ENCODE measurements at places on chromosomes 2 and 18.
A peak's percentile ranks its signal among the peaks of the same experiment; 100 is the strongest.

DNA sequence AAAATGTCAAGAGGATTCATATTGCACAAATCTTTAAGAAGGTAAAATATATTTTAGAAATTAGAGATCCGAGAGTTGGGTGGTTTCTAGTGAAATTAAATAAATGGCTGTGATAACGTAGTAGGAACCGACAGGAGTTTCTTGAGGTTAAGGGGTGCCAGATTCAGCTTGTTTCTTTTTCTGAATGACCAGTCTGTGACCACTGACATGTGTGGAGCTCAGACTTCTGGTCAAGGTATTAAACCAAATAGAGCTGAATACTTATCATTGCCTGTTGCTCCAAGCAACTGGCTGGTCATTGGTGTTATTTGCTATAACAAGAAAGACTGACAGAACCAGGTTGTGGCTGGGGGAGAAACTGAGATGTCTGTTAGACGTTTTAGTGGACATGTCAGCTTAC, 408.2 kb upstream of the HS6ST1 start:
- no peak for DNase-seq

- DNase-seq: peak; percentile 70
Measured at GRCh38 chr2:202178346-202178958, 59.9 kb downstream of the SUMO1 start.

DNA sequence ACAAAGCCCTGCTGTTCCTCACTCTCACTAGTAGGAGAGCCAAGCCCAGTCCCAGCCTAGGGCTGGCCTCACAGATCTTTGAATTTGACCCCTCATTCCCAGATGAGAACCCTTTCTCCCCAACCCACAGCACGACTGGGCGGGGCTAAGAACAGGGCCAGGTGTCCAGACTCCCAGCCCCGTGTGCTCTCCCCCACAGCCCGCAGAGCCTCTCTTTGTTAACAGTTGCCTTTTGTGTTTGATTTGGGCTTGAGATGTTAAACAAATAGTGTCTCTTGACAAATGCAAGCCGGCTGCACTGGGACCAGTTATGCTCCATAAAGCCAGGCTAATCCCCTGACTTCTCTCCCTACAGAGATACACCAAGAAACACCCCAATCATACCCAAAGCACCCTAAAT, 4.7 kb upstream of the KCNK3 start:
- no peak for DNase-seq

DNA sequence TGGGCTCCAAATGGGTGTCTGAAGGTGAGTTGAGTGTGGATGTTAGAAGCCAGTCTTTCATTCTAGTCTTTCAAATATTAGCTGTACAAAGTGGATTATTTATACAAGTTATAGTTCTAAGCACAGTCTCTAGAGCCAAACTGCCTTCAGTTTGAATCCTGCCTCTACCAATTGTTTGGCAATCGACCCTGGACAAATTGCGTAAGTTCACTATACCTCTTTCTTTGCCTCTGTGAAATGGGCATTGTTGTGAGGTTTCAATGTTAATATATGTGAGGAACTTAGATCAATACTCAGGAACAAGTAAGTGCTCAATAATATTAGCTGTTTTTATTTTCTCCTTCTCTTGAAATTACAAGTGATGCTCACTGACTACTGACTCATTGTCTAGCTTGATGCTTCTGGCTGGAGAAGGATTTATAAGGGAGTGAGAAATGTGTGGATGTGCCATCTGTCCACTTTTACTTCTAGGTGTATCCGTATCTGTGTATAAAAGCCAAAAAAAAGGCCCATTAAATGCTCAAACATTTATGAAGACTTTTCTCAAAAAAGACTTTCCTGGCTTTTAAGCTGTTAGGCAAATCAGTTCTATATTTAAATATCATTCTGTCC, 48.1 kb upstream of the RAPH1 start:
- no peak for DNase-seq

Data from CD4-positive, alpha-beta T cell treated with Interleukin-21 for 1 hour (primary cell).